ENCODE measurements at places on chromosomes 1 and 21. TPM values are rescaled to one million over a fixed set of nuclear protein-coding genes. Genes with fewer than 3 reads are reported as not detected.

DNA sequence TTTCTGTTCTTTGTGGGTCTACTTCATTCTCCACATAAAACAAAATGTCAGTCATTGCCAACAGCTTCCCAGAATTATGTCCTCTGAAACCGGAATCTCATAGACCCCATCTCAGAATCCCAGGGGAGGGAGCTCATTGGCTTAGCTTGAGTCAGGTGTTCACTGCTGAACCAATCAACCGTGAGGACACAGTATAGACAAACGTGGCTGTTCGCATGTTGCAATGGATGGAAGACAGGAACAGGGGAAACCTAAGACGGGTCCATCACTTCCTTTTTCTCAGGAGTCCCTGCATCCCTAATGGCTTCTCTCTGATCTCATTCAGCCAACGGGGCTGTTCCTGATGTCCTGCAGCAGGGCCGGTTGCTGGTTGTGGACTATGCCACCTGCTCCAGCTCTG lies 9.1 kb downstream of the CELA2A start:
- DNase-seq: no peak

The LINGO4 gene
- total RNA-seq: not detected

DNA sequence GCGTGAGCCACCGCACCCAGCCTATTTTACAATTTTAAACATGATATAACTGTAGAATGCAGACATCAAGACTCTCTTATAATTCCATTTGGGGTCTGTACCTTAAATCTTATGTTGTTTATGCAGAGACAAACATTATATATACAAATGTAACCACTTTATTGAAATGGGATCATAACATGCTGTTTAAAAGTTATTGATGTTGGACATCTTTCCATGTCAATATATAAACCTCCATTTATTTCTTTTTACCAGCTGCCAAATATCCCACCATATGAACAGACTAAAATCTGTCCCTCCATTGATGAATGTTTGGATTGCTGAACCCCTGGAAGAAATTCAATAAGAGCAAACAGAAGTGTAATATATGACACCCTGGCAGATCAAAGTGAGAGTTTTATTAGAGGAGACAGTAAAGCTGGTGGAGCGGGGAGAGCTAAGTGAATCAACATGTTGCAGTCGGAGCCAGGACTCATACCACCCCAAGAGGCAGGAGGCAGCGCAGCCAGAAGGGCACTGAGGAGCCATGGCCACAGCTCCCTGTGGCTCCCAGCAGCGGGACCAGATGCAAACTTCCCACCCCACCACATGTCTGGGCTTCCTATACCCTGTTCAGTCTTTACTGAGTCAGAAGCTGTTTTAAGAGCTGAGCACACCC lies 4.7 kb upstream of the PCSK9 start:
- no peak for DNase-seq

DNA sequence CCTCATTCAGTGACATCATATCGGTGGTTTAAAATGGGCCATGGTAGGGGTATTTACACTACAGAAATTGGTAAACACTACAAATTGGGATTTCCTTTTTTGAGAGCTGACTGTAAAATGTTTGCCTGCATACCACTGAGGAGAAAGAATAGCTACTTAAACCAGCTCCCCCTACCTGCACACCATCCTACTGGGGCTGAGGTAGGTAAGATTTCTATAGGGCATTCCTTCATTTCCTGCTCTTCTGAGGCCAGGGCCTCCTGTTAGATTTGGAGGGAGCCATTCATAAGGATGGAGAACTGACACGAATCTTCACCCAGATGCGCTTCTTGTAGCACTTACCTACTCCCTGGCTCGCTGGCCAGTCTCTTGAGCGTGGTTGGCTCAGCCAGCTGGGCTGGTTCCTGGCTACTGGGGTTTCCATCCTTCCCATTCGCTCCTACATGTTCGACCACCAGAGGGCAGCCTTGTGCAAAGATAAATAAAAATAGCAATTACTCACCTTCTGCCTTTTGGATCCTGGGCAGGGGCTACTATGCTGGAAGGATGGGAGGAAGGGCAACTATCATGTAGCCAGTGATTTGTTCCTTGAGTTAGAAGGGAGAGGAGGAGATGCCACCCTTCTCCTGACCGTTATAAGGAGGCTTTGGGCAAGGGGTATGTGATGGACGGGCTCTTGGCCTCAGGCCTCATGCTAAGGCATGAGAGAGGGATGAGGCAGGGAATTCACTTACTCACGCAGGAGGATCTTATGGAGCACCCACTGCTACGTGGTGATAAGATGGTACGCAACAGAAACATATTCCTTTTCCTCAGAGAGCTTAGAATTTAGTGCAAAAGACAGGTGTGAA lies 10.7 kb downstream of the OPTC start:
- DNase-seq: peak; percentile 87

GRCh38 chr1:117607471-117607870 lies 1.6 kb downstream of the TENT5C start:
- no peak for DNase-seq

DNA sequence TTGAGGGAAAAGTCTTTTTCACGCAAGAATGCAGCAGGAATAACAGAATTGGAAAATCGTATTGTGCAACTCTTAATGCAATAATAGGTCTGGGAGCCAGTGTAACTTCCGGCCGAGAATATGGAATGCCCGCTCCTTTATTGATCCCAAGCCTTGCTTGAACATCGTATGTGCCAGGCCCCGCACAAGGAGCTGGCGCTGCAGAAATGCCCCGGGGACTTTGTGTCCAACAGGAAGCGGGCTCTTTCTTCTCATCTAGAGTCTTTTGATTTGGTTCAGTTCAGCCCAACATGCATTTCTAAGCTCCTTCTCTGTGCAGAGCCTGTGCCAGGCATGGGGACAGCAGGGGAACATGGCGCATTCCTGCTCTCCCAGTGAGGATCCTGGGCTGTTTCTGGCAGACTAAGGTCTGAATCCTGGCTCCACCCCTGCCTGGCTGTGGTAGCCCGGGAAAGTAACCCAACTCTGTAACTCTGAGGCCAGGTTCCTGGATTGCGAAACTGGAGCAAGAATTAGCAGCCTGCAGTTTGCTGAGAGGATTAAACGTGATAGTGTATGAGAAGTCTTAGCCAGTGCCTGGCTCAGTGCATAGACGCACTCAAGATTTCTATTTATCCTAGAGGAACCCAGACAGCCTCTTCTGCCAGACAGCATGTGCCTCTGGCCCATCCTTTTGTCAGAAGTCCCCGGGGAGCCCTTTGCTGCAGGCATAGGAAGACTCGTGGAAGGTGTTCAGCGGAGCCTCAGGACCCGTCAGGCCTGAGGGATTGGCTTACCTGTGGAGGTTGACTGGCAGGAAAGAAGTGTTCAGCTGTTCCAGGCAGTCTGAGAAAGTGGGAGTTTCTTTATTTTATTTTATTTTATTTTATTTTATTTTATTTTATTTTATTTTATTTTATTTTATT lies 987 bp upstream of the CDCP2 start:
- peak; percentile 58 for DNase-seq

The FMOD gene
- 33.3 TPM for total RNA-seq

- no peak for DNase-seq
Observed at GRCh38 chr1:233442026-233442780, 114.7 kb downstream of the MAP3K21 start.

DNA sequence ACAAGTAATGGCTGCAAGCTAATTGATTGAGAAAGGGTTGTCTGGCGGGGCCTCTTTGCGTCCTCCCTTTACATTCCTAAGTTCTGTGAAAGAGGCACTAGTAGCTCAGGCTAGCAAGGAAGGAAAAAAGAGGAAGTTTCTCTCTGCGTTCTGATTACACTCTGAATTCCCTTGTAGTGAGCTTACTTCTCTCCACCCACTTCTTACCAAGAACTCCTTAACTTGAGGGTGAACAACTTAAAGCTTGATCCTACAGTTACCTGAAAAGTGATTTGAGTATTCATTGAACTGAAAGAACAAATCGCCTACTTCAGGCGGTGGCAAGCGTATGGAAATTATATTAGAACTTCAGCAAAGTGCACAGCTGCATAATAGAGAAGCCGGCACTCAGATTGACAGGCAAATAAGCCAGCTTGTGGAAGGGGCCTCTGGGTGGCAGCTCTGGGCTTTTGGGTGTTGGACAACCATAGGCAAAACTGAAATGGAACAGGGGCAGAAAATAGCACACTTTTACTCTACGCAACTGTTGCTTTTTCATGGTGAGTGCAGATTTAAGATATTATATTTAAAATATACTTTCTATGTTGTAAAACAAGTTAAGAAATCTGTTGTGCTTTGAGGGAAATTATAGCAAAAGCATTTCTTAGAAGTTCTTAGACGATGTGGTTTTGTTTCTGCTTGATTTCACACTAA lies 464.5 kb downstream of the USP25 start:
- peak; percentile 61 for DNase-seq

The S100A7A gene
- total RNA-seq: not detected

- no peak for DNase-seq
Observed at GRCh38 chr21:42360317-42360716, 6.0 kb downstream of the TFF1 start.

Measured in left cardiac atrium (tissue), 4 donors.